ENCODE measurements at places on chromosomes 2 and 18. TPM values are rescaled to one million over a fixed set of nuclear protein-coding genes. Genes with fewer than 3 reads are reported as not detected.

VIL1 gene
- 634 TPM for total RNA-seq

POTEE gene
- total RNA-seq, result 0.11 TPM

ADAM23 gene
- 0.93 TPM for total RNA-seq

CIB4 gene
- total RNA-seq, result not detected

CYP26B1 gene
- 1.0 TPM for total RNA-seq

DAPL1 gene
- 0.48 TPM for total RNA-seq

RFTN2 gene
- 2.2 TPM for total RNA-seq

MRPL19 gene
- 62.0 TPM for total RNA-seq

Measured in colonic mucosa (tissue), 4 donors.